ENCODE measurements at places on chromosomes 16 and 17.

GRCh38 chr17:3535253-3535995 lies 22.2 kb downstream of the TRPV3 start:
- no peak for DNase-seq

GRCh38 chr16:17412791-17413190 lies 58.0 kb downstream of the XYLT1 start:
- DNase-seq: no peak

DNA sequence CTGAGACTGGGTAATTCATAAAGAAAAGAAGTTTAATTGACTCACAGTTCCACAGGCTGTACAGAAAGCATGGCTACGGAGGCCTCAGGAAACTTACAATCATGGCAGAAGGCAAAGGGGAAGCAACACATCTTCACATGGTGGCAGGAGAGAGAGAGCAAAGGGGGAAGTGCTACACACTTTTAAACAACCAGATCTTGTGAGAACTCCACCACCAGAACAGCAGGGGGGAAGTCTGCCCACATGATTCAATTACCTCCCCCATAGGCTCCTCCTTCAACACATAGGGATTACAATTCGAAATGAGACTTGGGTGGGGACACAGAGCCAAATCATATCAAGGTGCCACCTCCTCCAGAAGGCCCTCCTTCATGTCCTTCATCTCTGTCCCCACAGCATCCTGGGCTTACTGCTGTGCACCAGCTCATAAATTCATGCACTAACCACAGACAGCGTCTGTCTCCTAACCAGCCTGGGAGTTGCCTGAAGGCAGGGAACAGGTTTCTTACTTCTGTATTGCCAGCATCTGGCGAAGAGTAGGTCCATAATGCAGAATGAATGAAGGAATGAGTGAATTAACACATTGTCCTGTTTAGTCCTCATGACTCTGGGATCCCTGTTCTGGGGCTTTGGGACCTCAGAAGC lies 74.4 kb downstream of the WSB1 start:
- DNase-seq: no peak

DNA sequence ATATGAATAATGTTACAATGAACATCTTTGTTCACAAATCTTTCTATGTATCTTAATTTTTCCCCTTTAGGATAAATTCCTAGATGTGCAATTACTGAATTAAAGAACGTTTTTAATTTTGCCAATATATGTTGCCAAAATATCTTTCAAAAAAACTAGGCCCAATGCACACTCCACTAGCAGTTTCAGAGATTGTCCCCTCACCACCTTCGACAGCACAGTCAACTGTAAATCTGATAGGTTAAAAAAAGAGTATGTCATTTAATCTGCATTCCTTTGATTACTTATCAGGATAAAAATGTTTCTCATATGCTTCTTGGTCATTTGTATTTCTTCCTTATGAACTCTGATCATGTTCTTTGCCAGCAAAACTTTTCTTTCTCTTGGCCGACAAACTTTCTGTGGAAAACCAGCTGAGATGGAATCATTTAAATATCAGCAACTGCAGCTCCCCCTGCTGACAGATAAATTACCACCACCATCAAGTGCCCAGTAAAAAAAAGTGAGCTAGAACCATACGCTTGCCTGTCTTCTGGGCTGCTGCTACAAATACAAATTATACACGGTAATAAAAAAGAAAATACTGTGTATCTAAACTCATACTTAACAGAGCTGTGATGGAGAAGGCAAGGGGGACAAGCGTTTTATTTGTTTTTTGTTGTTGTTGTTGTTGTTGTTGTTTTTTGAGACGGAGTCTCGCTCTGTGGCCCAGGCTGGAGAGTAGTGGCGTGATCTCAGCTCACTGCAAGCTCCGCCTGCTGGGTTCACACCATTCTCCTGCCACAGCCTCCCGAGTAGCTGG lies 19.6 kb upstream of the KANSL1 start:
- DNase-seq: peak; percentile 66

DNA sequence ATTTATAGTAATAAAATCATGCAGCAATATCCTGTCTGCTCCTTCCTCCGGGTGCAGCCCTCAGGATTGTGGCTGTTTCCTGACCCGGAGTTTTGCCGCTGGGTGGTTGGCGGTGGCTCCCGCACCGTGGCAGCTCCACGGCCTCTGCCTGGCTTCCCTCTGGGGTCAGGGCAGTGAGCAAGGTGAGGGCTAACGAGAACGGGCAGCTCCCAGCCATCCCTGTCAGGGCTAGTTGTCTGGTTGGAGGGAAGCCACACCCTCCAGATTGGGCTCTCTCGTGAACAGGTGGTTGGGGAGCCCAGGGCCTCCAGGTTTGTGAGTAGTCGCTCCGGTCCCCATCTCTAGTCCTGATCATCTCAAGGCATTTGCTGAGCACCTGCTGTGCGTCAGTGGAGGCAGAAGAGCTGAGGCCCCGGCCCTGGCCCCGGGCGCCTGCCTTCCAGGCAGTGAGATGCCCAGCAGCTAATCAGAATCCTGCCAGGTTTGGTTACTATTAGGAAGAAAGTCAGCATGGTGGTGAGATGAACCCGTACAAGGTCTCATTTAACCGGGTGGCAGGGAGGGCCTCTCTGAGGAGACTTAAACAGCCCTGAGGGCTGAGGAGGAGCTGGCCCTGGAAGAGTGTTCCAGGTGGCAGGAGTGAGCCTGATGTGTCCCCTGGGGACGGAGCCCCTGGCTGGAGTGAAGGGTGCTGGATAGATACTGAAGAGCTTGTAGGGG lies 2.3 kb upstream of the NUDT16L1 start:
- no peak for DNase-seq

- no peak for DNase-seq
Measured at GRCh38 chr17:73953206-73954033, 250.1 kb upstream of the RPL38 start.

- no peak for DNase-seq
Measured at GRCh38 chr16:10835281-10835931, 16.8 kb upstream of the TVP23A start.

- peak; percentile 33 for DNase-seq
Measured at GRCh38 chr16:57092786-57093411, 516 bp downstream of the CPNE2 start.

GRCh38 chr17:47813512-47814031 lies 8.0 kb downstream of the OSBPL7 start:
- DNase-seq: no peak

DNA sequence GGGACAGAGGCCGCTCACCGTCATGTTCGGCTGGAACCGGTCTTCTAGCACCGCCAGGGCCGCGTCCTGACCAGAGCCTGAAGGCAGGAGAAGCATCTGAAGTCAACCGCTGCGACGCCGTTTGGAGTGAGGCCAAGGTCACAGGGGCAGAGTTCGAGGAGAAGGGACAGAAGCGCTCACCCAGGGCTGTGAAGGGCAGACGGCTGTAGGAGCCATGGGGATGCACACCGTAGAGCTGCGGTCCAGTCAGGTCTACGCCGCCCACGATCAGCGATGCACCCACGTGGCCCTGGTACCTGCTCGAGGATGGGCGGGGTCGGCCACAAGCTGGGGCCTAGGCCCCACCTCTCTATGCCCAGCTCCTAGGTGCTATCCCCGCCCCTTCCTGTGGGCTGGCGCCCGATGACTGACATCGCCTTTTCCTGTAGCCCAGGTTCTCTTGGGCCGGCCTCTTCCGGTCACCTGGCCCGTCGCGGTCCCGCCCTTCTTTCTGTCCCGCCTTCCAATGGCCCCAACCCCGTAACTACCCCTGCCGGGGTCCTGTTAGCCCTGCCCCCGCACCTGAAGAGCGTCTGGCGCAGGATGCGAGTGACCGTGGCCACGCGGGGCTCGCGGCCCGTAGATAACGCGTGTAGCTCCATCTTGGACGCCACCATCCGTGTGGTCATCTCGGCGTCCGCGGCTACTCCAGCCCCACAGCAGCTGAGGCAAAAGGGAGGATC lies 1.1 kb downstream of the PSMB10 start:
- DNase-seq: peak; percentile 88

- DNase-seq: no peak
Measured at GRCh38 chr17:39011907-39012468, 44.8 kb upstream of the FBXO47 start.

DNA sequence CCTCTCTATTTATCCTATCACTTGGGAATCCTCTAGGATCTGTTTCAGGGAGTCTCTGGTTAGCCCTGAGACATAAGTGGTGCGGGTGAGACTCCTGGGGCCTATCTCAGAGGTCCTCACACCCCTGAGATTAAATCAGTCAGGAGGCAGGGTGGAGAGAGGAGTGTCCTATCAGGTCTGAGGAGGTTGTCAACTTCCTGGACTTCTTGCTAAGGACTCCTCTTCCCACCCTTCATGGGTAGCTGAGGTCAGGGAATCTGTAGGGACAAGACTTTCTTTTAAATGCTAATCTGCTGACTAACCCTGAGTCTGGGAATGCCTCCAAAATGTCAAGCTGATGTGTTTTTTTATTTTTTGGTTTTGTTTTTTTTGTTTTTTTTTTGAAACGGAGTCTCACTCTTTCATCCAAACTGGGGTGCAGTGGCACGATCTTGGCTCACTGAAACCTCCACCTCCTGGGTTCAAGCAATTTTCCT lies 6.6 kb upstream of the ARMC5 start:
- no peak for DNase-seq

GRCh38 chr16:85003725-85004586 lies 7.4 kb downstream of the ZDHHC7 start:
- DNase-seq: no peak

DNA sequence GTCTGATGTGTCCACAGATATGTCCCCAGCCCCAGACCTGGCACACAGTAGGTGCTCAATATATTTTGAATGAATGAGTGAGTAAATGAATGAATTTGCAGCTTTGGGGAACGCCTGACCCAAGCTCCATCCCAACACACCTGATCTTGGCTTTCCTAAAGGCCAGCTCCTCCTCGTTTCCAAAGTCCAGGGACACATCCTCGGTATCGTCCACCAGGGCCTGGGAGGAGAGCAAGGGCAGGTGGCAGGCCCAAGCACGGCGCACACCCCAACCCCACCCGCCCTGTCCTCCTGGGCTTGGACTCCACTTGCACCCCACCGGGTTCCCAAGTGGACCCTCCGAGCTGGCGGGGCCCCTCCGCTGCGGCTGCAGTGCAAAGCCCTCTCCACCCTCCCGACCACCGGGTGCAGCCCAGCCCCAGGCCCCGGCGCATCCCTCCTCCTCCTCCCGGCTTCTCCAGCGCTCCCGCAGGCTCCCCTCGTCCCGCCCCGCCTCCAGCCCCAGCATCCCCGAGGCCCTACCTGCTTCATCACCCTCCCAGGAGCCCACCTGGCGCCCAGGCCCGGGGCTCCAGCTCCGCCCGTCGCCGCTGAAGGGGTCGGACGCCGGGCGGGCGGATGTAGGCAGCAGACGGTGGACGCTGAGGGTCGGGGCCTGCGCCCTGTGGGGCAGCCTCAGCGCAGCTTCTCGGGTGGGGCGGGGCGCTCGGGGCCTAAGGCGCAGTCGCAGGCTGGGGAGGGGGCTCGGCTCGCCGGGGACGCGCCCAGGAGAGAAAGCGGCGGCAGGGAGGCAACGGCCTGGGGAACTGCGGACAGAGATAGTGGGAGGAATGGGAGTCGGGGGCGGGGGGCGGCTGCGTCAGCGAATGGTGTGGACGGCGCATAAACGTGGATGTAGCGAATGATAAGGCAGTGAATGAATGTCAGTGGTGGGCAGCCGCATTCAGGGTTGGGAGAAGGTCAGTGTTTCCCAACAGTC lies at the start of gene TVP23A:
TSS of gene TVP23A (minus strand) at position 832 of the 979 bp plus-strand sequence. CDS start at position 531, 301 bp downstream.
- DNase-seq: no peak

DNA sequence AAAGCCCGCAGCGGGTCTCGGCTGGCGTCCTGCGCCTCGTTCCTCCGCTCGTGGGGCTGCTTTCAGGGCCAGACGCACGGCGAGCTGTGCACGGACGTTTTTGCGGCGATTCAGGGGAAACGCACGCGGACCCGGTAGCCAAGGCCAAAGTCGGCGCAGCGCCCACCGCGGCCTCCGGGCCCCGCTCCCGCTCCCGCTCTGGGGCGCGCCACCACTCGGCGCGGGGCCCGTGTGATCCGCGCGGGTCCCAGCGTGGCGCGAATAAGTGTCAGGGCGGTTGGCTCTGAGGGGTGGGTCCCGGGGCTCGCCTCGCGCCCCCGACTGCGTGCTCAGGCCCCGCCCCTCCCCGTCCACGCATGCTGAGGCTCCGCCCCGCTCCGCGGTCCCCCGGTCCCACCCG lies 694 bp upstream of the TBCD start:
- no peak for DNase-seq

GRCh38 chr16:8919934-8920462 lies 37.8 kb downstream of the LITAFD start:
- no peak for DNase-seq

DNA sequence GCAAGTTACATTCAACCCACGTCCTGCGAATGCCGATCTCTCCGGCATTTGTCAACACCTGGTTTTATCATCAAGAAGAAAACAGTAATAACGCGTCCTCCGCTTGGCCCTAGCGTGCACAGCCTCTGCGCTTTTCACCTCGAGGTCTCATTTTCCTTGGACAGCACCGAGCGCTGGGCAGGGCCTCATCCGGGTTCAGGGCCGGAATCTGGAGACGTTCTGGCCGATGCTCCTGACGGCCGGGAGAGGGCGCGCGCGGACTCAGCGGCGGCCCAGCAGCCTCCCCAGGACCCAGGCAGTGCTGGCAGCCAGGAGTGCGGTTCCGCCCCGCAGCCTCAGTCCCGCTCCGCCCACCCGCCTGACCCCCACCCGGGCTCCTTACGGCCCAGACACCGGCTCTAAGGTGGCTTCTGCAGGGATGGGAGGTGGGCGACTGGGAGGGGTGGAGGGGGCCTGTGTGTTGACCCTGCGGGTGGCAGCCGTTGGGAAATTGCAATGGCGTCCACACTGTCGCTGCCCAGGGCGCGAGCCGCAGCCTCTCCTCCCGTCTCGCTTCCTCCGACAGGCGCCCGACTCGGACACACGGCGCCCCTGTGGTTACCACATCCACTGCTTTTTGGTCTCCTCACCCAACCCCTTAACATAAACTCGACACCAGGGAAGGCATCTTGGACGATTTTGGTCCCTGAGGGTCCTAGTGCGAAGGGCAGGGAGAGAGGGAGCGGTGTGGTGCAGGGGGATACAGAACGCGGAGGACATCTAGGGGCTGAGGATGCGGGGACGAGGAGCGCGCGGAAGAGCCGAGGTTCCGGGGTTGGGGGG lies 7.4 kb upstream of the FLYWCH1 start:
- DNase-seq: no peak

DNA sequence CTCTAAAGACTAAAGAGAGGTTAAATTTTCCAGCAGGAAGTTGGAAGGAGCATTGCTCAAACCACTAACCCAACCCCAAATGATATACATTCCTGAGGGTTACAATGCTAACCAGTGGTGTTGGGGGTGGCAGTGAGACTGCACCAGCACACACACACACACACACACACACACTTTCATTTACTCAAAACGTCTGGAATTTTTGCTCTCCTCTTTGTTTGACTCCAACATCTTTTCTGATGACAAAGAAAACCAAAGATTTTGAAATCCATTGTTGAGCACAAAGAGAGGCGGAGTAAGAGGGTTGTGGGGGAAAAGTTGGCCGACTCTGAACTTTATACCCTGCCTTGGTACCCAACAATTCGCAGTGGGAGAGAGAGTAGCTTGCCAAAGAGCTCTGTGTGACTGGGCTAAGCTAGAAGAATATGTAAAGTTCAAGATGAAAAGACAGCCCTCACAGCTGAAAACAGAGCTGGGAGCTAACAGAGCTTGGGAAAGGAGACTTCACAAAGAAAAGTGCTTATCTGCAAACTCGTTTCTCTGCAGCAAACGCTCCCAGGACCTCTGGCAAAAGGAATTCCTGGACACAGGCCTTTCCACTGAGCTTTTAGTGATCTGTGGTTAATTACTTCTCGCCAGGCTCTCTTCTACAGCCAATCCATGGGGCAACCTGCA lies 426.0 kb upstream of the CDH11 start:
- no peak for DNase-seq
